ENCODE measurements at places on chromosomes 11 and 22.

DNA sequence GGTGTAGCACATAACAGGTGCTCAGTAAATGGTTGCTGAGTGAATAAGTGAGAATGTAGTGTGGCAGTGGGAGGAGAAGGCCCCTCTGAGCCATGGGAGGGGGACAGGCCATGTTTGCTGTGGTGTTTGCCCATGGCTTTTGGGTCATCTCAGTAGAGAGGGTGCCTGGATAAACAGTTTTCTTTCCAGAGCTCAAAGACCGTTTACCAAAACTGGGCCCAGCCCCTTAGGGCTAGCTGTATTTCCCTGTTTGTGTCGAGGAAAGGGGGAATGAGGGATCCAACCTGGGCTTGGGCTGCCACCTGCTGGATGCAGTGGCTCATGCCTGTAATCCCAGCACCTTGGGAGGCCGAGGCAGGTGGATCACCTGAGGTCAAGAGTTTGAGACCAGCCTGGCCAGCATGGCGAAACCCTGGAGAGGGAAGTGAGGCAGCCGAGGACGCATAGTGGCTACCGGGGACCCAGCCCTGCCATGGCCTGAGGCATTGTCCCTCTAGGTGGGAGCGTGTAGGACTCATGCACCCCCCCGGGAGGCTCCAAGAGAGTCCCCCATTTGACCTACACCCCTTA, 8.7 kb upstream of the LTO1 start:
- DNase-seq, result no peak

GRCh38 chr11:23022854-23023253, 162.6 kb upstream of the CCDC179 start:
- no peak for DNase-seq

GRCh38 chr11:106917973-106918372, 100.3 kb downstream of the GUCY1A2 start:
- DNase-seq, result no peak

GRCh38 chr22:19509191-19509590, 15.0 kb downstream of the CLDN5 start:
- DNase-seq, result no peak

DNA sequence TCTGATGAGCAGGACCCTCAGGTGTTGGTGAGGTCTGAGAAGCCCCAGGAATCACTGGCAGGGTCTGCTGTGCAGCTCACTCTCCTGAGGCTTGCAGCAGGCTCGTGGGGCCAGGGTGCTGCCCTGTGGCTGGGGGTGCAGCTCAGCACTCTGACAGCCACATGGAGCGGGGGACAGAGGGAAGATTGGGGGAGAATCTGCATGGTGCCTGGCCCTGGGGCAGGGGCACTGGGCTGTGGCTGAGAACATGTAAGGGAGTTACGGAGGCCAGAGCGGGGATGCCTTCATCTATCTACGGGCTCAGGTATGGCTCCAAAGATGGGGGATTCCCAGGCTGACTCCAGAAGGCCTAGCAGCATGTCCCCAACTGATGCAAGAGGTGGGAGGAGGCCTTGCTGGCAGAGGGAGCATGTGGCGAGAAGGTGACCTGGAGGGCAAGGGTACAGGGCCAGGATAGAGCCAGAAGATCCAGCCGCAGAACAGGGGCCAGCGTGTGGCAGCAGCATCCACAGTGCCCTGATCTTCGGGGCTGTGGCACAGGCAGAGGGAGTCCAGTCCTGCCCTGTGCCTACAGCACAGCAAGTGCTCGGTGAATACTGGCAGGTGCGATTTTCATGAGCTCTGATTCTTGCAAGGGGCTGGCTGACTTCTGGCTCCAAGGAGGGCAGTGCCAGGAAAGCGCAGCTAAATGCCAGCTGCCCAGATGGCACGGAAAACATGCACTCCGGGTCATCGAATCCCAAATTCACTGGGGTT, 184.7 kb downstream of the CTTN start:
- DNase-seq, result no peak

- DNase-seq, result no peak
Observed at GRCh38 chr11:76830639-76831327, 29.9 kb upstream of the ACER3 start.

- DNase-seq, result peak; percentile 31
Observed at GRCh38 chr22:50218996-50219727, 18.4 kb downstream of the SELENOO start.

DNA sequence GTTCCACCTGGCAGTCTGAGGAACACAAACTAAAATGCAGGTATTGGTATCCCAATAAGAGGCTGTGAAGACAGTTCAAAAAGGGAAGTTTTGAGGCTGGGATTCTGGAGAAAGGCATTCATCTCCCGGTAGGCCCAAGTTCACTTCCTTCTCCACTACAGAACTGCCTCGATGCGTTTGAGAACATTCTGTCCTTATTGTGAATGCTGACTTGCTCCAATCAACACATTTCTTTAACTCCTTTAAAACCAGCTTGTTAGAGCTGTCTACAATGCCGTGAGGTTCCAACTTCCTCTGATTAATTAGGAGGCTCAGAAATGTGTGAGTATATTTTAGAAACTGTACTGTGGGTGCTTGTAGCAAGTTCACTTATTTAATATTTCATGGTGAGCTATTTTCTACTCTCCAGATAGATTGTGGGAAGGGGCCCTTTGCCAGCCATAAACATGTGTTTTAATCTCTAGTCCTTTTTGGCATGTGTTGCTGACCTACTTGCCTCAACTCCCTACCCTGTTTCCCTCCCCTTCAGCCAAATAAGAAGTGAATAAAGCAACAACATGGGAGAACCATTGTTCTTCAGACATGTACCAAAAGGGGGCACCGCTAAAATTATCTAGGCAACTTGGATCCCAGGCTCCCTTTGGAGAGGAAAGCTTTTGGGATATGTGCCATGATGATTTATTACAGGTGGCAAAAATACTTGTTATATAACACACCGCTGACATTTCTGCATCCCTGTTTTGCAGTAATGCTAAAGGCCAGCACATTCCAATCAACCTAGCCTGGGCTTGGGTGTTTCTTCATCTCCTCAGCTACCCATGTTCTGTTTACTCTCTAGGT, 245.6 kb downstream of the BLID start:
- DNase-seq, result no peak

- no peak for DNase-seq
Observed at GRCh38 chr11:97908354-97908753, 1112.4 kb upstream of the CNTN5 start.

DNA sequence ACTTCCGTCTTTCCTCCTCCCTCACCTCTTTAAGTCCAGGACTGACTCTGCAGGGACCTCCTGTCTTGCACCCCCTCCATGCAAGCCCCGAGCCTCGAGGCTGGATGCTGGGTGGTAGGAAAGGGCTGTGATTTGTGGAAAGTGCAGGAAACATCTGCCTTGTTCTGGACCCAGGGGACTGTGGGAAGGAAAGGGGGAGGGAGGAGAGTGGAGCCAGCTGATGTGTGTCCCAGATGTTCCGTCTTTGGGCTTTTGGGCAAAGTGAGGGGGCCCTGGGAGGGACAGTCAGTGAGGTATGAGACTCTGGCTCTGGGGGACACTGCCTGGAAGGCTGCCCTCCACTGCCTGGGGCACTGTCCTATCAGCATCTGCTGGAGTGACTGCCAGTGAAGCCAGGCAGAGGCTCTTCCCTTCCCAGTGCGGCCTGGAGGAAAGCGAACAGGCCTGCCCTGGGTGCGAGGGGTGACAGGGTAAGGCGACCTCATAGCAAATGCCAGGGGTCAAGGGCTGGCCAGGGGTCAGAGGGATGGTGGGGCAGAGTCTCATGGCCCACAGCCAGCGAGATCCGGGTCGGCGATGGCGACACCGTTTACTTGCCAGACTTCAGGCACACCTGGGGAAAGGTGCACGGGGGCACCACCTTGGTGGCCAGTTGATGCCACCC, 1.7 kb downstream of the MRGPRD start:
- no peak for DNase-seq

GRCh38 chr11:59719556-59719955, 5.9 kb upstream of the OR10V1 start:
- no peak for DNase-seq

- no peak for DNase-seq
Observed at GRCh38 chr11:126394036-126394435, 38.5 kb downstream of the ST3GAL4 start.

GRCh38 chr22:26646158-26646557, 11.2 kb upstream of the MIAT start:
- no peak for DNase-seq

DNA sequence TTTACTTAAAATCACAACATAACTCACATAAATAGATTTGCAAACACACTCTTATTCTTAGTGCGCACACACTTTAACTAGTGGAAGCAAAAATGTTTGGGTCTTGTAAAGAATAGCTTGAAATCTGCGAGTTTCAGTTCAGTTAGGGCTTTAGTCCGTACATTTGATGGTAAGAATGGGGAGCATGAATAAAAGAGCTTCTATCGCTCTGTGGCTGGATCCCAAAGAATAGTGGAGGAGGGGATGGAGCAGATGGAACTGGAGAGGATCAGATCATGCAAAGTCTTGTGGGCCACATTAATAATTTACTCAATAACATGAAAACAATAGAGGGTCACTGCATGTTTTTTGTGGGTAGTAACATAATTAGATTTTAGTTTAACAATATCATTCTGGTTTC, 44.3 kb downstream of the DNHD1 start:
- DNase-seq, result no peak

DNA sequence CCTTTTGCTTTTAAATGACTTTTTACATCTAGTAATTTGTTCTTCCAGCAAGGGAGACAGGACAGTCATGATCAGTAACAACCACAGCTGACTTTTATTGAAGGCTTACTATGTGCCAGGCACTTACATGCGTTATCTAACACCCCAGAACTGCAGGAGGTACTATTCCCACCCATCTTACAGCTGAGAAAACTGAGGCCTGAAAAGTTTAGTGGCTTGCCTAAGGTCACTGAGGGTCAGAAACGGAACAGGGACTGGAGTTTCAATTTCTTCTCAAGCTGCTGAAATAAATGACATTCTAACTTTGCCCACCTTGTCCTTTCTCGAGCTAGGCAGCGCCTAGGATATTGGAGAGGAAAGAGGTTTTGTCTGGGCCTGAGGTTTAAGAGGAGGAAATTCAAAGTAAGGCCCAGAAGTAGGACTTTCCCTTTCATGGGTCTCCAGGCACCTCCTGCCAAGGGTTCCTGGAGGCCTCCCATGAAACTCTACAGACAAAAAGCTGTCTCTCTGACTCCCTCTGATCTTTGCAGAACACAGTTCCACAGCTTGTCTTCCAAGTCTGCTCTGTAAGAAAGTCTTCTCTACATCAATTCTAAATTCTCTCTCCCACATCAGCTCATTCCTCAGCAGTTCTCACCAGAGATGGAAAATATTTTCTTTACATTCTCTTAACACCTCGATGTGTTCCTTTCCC, 102.2 kb downstream of the NAT10 start:
- DNase-seq, result no peak

GRCh38 chr11:122022646-122023045, 93.4 kb downstream of the BLID start:
- no peak for DNase-seq

DNA sequence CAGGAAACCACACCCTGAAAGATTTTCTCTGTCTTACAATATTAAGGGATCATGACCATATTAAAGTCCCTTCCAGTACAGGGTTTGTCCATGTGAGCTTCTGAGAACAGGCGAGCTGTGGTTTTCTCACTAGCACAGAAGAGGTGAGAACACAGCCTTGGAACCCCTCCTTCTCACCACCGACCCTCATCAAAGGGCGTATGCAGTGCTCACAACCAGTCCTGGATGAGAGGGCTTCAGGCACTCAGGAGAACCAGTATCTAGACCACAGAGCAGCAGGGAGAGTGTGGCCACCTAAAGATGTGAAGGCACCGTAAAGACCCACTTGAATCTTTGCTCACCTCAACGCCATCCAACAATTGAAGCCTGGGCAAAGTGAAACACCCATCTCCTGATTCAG, 397.0 kb downstream of the ETS1 start:
- DNase-seq, result no peak

- no peak for DNase-seq
Observed at GRCh38 chr11:16613262-16613511, 125.3 kb upstream of the C11orf58 start.

- DNase-seq, result no peak
Observed at GRCh38 chr22:27115410-27115809, 458.0 kb downstream of the MIAT start.

- DNase-seq, result no peak
Observed at GRCh38 chr22:23109441-23109978, 32.3 kb downstream of the RSPH14 start.

DNA sequence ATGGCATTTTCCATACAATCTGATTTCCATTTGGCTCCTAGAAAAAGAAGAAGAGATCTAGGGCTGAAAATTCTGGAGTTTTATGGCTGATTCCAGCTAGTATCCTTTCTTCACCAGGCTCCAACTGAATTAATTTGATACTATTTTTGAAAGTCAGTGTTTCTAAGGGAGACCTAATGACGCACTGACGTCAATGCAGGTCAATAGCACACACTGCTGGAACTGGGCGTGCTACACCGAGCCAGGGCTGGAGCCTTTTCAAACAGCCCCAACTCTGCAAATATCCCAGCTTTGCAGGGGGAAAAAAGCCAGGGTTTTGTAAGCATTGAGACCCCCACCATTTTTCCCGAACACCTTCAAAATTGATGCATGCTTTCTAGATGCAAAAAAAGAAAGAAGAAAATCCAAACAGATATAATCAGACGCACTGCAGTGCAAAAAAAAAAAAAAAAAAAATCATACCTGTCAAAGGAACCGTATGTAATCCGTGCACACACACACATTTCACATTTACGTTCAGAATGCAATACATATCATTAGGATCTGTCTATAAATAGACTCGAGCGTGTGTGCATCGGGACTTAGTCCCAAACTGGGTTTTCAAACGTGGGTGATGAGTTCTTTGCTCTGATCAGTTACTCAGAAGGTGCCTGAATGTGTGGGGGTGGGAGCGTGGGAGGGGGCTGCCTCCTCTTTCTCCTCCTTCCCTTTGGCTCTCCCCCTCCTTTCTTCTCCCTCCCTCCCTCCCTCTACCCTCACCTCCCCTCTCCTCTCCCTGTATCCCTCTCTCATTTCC, 124.5 kb upstream of the HSD17B12 start:
- DNase-seq, result peak; percentile 20

DNA sequence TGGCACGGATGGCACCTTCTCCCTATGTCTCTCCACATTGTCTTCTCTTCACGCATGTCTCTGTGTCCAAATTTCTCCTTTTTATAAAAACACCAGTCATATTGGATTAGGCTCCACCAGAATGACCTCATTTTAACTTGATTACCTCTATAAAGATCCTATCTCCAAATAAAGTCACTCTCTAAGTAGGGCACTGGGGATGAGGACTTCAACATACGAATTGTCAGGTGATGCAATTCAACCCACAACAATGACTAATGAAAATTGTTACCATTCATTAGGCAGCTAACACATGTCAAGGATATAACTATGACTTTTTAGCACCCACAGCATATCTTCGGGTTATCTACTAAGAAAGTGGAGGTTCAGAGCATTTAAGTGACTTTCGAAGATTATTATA, 55.5 kb upstream of the USP47 start:
- DNase-seq, result no peak

DNA sequence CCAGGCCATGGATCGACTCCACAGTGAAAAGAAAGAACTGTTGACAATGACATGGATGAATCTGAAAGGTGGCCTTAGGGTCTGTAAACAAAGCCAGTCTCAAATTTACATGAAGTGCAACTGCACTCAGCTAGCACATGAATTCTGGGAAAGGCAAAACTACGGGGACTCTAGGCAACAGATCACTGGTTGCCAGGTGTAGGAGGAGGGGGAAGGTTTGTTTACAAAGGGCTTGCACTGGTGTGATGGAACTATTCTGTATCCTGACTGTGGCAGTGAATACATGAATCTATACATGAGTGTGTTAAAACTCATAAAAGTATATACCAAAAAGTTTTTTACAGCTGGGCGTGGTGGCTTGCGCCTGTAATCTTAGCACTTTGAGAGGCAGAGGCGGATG, 27.3 kb downstream of the ALX4 start:
- DNase-seq, result no peak

Measured in NCI-H1930 (cell line).